ENCODE measurements at places on chromosomes 6 and 20.

DNA sequence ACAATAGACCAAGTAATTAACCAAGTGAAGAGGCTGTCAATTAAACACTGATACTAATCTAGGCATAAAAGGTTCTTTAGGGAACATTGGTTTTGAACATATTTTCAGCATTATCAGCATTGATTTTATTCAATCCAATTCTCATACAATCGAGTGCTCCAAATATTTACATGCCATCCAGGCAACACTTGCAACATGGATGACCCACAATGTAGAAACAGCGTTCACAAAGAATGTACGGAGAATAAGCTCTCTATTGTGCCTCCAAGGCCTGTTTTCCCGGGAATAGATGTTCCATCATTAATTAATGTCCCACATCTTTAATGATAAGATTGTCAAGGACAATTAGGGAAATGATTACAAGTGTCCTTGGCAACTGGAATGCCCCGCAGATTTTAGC lies 117.4 kb downstream of the RFX6 start:
- DNase-seq = no peak

DNA sequence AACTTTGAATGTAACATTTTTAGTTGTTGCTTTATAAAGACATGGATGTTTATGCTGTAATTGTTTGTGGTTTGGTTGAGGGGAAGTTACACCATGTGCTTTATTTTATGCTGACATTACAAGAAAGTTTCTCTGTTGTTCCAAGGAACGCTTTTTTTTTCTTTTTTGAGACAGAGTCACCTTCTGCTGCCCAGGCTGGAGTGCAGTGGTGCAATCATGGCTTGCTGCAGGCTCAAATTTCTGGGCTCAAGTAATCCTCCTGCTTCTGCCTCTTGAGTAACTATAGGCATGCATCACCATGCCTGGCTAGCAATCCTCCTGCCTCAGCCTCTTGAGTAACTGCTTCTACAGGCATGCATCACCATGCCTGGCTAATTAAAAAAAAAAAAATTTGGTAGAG lies 21.0 kb upstream of the IFNGR1 start:
- DNase-seq = peak; percentile 56

GRCh38 chr6:71299541-71300470 lies 11.2 kb downstream of the OGFRL1 start:
- DNase-seq = no peak

DNA sequence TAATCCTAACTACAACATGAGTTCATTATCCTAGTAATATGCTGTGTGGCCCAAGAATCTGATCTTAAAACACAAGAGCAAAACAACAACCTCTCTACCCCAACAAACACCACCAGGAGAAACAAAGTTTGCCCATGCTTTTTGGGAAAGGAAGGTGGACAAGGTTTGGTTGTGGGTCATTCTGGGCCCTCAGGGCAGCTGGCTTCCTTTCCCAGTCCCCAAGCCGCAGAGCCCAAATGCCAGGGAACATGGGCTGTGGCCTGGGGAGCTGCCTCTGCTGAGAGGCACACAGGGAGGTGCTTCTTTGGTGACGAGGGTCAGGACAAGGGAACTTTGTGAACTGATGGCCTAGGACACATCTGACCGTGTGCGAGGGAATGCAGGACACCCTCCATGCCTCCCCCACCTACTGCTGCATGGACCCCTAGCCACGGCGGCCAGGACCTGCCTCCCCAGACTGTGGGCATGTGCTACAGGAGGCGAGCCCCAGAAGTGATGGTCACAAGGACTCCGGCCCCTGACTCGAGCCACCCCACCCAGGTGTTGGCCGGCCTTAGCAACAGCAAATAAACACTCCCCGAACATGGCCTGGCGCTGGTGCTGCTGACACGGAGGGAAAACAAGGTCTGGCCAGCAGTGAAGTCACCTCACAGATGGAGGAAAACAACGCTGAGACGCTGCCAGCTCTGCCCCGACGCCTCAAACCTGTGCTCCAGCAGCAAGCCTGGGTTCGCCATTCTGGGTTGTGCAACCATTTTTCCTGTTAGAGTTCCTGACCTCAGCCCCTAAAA lies 55.6 kb downstream of the RRBP1 start:
- peak; percentile 35 for DNase-seq

DNA sequence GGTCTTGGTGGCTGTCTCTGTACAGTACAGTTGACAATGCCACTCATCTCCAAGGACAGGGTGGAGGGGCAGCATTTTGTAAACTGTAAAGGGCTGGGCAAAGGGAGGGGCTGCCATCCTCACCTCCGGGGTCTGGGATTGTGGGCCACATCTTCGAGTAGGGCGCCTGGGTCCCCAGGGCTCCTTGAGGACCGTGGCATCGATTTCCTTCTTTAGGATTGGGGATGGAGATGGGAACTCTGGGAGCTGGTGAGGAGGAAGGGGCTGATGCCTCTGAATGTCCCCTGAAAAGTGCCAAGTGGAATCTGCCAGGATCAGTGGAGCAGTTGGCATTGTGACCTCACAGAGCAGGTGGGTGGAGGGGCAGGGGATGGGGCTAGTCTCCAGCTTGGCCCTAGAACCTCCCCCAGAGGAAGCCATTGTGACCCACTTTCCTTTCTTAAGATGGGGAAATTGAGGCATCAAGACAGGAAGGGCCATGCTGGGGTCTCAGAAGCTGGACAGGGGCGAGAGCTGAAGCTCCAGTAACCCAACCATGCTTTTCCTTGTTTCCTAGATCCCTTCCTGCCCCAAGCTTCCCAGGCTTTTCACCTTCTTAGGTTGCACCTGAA lies at the start of gene SUN5:
Gene SUN5 (minus strand): TSS at position 293 of the 611 bp plus-strand sequence. CDS start 93 bp downstream, at position 200.
- no peak for DNase-seq

- no peak for DNase-seq
Observed at GRCh38 chr6:24589334-24589733, 56.7 kb downstream of the KIAA0319 start.

DNA sequence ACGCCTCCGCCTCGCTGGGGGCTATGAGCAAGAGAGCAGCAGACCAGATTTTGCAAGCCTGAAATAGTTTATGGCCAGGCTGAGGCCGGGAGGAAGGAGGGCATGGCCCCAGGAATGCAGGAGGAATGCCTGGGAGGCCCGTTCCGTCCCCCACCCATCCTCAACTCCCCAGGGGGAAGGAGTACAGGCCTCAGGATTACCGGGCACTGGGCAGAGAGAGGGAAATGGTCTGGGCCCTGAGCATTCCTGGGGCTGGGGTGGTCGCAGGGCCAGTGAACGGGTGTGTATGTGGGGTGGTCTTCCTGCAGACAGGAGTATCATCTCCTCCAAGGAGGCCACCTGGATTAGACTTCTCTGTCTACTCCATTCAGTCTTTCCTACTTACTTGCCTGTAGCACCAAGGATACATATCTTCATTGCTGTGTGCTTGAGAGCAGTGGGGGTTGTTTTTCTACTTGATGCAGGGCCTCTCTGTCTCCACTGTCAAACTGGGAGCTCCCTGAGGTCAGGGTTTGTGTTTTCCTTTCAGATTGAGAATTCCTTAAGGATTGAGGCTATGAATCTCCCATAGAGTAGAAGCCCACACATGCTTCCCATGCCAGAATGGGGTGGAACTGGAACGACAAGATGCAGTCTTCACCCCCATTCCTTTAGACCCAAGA lies 81.3 kb downstream of the VEGFA start:
- no peak for DNase-seq

DNA sequence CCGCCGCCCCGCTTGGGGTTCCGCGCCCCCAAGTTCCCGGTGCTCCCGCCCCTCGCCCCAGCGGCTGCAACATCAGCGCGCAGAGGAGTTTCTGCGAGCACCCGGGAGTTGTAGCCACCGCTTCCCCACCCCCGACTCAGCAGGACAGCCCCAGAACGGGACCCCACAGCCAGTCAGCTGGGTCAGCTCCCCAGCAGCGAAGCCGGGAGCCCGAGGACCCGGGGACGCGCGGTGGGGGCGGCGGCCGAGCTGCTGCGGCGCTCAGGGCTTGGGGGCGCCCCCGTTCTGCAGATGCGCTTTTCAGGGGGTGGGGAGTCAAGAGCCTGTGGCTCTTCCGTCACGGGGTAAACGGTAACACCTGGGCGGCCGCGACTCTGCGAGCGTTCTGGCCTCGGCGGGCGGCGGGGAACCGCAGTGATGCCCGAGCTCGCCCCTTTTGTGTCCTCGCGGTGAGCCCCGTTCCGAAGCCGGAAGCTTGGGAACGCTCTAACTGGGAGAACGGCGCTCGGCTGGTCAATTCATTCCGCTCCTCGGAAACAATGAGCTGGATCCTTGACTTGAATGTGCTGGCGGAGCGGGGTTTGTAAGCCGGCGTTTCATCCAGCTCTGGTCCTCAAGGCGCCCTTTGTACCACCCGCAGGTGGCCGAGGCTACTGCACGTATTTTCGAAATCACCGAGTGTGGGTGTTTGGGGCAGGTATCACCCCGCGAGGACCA lies 774 bp downstream of the PLEKHG1 start:
- peak; percentile 80 for DNase-seq

- no peak for DNase-seq
Observed at GRCh38 chr20:62575976-62576722, 66.2 kb upstream of the SLCO4A1 start.

DNA sequence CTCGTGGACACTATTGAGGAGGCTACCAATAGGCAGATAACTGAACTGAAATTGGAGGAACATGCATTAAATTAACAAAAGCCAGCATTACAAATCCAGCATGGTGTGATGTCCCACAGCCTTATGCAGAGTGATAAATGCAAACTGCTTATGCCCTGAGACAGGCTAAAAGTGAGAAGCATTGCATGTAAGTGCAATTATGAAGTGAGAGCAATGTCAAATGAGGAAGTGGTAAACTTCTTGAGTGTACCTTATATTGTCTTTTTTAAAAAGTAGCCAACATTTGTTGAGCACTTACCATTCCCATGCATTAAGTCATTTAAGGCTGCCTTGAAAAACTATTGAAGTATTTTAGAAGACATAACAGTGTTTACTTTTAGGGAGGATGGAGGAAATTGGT lies 212.2 kb downstream of the TBC1D7 start:
- no peak for DNase-seq

DNA sequence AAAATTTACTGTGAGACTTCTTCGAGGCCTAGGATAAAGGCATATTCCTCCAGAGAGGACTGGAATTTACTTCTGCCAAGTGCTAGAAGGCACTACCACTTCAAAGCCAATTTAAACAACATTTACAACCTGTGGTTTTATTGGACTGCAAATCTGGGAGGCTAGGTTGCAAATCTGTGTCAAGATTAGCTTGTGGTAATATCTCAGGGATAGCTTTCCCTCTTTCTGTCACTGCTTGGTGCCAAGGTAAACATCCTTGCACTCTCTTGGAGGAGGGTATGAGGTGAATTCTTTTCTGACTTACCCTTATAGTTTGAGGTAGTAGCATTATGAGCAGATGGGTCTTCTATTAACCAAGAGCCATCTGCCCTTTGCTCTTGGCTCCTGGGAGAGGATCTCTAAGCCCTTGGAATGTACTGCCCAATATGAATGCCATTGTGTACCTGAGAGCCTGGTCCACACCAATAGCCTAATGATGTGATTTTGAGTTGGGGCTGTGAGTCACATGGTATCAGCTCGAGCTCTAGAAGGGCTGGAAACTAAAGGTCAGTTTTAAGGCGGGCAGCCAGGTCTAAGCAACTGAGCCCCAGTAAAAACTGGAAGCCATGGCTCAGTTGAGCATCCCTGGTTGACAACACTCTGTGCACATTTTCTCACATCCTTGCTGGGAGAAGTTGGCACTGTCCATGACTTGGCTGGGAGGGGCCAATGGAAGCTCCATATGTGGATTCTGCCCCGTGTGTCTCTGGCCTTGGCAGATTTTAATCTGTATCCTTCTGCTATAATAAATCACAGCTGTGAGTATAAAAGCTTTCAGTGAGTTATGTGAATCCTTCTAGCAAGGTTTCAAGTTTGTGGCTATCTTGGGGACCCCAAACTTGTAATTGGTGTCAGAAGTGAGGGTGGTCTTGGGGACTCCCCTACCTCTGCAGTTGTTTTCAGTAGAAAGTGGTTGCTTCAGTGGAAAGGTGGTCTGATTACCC lies 188.1 kb downstream of the UBE3D start:
- DNase-seq = no peak

DNA sequence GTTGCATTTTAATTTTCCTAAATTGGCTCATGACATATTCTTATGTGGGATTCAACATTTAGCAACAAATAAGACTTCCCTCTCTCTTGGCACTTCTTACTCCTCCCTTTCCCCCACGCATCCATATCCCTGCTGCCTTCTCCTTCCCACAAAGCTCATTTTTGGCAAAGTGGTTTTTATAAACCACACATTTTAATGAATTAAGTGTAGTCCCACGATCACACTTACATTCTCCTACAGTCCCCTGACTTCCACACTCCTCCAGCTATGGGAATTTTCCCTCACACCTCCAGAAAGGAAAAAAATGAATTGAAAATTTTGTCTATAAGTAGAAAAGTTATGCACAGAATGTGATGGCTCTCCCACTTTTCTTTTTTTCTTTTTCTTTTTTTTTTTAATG lies 345.0 kb downstream of the CD83 start:
- no peak for DNase-seq

- DNase-seq = no peak
Observed at GRCh38 chr6:166109608-166110007, 58.0 kb downstream of the TBXT start.

DNA sequence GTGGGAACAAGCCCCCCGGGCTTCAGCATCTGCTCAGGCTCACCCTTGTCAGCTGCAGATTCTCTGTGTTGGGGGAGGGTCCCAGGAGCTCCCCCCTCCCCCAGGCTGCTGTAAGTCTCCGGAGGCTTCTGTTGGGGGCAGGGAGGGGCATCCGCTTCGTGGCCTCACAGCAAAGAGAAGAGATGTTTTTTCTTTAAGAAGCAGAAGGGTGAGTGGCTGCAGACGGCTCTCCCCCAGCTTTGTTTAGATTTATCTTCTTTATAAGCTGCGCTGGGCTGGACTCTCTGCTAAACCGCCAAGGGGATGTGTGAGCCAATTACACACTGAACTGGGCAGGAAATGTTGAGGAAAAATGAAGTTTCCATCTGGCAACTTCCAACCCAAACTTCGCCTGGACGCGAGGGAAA lies 48.7 kb upstream of the GATA5 start:
- no peak for DNase-seq

- DNase-seq = no peak
Observed at GRCh38 chr6:144797881-144798589, 512.9 kb downstream of the UTRN start.

- DNase-seq = no peak
Observed at GRCh38 chr20:34624629-34625028, 52.3 kb downstream of the PIGU start.

GRCh38 chr6:33851959-33852358 lies 48.2 kb upstream of the MLN start:
- no peak for DNase-seq

- no peak for DNase-seq
Observed at GRCh38 chr6:107344383-107344782, 115.0 kb downstream of the PDSS2 start.

All from left cardiac atrium (tissue), 4 donors.